ENCODE measurements at places on chromosomes 7 and 10.

GRCh38 chr7:23687011-23687410, 7.0 kb downstream of the FAM221A start:
- no peak for DNase-seq

DNA sequence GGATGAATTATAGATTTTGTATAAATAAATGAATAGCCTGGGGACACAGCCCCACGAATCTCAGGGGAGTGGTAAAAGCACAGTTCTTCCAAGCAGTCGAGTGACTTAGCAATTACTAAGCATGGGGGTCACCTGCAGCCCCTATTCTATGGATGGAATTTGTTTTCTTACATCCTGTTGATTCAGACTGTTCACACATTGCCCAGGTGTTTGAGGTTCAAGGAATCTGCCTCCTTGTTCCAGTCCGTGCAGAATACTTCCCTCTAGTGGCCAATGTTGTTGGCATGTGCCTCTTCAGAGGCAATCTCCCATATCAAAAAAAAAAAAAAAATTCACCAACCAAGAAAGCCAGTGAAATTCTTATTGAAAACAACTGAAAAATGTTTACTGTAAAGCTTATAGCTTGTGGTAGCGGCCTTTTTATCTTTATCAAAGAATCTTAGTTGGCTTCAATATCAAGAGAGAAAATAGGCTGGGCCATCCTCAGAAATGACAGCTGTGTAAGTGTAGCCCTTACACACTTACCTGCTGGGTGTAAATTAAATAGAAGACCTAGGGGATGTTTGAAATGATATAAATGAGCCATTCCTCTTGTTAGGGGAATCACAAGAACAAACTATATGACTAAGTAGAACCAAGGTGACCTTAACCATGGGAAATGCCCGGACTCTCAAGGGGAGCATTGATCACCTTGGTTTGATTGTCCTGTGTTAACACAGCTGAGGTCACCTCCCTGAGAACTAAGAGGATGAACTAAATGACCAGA, 7.8 kb downstream of the LIPM start:
- DNase-seq: peak; percentile 81

DNA sequence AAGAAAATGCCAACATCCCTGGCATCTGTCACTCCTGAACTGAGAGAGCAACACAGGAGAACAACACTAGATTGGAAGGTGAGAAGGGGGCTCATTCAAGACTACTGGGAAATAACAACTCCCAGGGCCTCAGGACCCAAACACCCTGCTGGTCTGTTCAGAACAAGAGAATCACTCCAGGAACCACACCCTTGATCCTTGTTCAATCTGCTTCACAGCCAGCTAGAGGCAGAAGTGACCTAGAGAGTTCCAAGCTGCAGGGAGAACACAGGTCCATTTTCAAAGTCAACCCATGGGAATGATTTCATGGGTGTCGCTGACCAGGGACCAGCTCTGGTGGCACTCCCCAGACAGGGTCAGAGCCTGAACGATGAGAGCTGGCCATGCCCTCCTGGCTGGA, 42.3 kb downstream of the LRRC20 start:
- DNase-seq: no peak

DNA sequence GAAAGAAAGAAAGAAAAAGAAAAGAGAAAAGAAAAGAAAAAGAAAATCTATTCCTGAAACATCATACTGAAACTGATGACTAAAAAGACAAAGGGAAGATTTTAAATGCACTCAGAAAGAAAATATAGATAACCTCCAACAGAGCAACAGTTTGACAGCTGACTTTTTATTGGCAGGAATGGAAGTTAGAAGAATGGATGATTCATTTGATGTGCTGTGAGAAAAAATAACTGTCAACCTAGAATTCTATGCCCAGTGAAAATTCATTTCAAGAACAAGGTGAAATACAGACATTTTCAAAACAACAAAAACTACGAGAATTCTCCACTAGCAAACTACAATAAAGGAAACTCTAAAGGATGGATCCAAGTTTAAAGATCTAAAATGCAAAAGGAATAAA, 50.5 kb upstream of the HSPA12A start:
- no peak for DNase-seq

- no peak for DNase-seq
Measured at GRCh38 chr7:66355756-66356155, 150.6 kb downstream of the TPST1 start.

- DNase-seq: no peak
Measured at GRCh38 chr10:112811741-112812551, 138.1 kb upstream of the TCF7L2 start.

GRCh38 chr7:79337717-79338116, 115.8 kb downstream of the MAGI2 start:
- DNase-seq: no peak
